CD4-positive, CD25-positive, alpha-beta regulatory T cell (primary cell): ENCODE measurements at places on chromosomes 3 and 15. TPM values are rescaled to one million over a fixed set of nuclear protein-coding genes. Genes with fewer than 3 reads are reported as not detected.

The CP gene
- total RNA-seq: not detected

The CHDH gene
- total RNA-seq: 4.3 TPM

The APBA2 gene
- total RNA-seq: 13.9 TPM

The LRTM1 gene
- not detected for total RNA-seq

The CPNE9 gene
- total RNA-seq: not detected

The EFL1 gene
- total RNA-seq: 11.6 TPM

The MYLK gene
- 2.9 TPM for total RNA-seq

The LRRC34 gene
- not detected for total RNA-seq

The IGF2BP2 gene
- total RNA-seq: 3.6 TPM

The ETV5 gene
- not detected for total RNA-seq

The MEIS2 gene
- not detected for total RNA-seq

The PPARG gene
- 0.64 TPM for total RNA-seq

The CMTM8 gene
- 6.0 TPM for total RNA-seq

The SLC2A2 gene
- not detected for total RNA-seq

GRCh38 chr3:148882288-148882687 lies 17.2 kb downstream of the CPA3 start:
- no peak for DNase-seq

GRCh38 chr3:73114711-73115110 lies 53.3 kb downstream of the EBLN2 start:
- no peak for DNase-seq

GRCh38 chr15:65032801-65033537 lies 3.5 kb upstream of the MTFMT start:
- peak; percentile 34 for DNase-seq

DNA sequence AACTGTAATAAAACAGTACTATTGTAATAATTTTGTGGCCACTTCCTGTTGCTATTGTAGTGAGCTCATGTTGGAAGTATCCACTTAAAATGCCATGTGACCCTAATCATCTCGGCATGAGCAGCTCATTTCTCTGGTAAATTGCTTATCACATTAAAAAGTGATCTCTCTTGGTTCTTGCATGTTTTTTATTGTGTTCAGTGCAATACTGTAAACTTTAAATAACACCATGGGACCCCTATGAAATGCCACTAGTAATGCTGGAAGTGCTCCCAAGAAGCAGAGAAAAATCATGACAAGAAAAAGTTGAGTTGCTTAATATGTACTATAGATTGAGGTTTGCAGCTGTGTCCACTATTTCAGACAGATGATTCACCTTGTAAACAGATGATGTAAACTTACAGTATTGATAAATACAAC lies 45.6 kb downstream of the NMD3 start:
- no peak for DNase-seq

GRCh38 chr15:84035399-84035766 lies 200.2 kb upstream of the GOLGA6L4 start:
- DNase-seq: no peak

DNA sequence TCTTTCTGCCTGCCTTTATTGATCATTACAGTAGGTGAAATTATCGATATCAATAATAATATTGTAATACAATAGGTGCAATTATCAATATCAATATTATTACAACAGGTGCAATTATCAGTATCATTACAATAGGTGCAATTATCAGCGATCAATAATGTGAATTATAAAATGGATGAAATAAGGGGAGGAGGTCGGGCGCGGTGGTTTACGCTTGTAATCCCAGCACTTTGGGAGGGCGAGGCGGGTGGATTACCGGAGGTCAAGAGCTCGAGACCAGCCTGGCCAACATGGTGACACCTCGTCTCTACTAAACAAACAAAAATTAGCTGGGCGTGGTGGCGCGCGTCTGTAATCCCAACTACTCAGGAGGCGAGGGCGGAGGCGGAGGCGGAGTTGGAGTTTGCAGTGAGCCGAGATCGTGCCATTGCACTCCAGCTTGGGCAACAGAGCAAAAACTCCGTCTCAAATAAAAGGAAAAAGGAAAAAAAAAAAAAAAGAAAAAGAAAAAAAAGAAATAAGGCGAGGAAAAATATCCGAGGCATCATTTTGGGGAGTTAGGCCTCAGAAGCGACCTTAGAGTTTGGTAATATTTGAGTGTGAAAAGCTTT lies 611 bp upstream of the BNIP2 start:
- DNase-seq: peak; percentile 49

- DNase-seq: no peak
Observed at GRCh38 chr3:114022145-114022802, 34.1 kb downstream of the CCDC191 start.

GRCh38 chr3:169128579-169128978 lies 534.9 kb downstream of the MECOM start:
- no peak for DNase-seq

- no peak for DNase-seq
Observed at GRCh38 chr3:15496341-15496664, 25.2 kb downstream of the COLQ start.

- no peak for DNase-seq
Observed at GRCh38 chr15:82828075-82828474, 18.6 kb downstream of the WHAMM start.

DNA sequence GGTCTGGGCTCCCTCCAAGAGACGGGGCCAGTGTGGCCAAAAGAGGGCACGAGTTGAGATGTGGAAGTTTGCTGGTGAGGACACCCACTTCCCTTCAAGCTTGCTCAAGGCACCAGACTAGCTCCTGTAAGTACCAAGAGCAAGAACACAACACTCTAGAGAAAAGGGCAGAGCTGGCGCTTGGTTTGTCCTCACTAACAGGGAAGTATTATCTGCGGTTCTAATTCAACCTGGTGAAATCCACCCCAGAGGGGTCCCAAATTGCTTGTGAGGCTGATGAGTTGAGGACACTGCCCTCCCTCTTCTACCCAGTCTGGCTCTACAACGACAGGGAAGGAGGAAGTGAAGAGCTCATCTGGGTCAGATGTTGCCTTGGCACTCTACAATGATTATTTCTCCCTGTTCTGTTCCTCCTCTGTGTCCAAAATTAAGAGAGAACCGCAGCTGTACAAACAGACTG lies 16.9 kb upstream of the FSIP1 start:
- DNase-seq: no peak

DNA sequence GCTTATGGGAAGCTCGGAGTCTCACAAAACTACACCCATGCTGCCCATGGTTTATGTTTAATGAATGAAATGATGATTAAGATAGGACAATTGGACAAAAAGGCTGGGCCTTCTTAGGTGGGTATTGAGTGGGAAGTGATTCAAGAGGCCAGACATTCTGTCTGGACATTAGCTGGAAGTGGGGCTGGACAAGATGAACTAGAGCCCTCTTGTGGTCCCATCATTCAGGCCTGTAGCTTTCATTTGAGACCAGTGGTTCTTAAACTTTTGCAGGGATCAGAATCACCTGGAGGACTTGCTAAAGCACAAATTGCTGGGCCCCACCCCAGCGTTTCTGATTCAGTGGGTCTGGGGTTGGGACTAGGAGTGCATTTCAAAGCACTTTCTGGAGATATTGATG lies 290.4 kb upstream of the CTDSPL start:
- DNase-seq: no peak

GRCh38 chr15:92304223-92304975 lies 89.3 kb upstream of the ST8SIA2 start:
- no peak for DNase-seq

DNA sequence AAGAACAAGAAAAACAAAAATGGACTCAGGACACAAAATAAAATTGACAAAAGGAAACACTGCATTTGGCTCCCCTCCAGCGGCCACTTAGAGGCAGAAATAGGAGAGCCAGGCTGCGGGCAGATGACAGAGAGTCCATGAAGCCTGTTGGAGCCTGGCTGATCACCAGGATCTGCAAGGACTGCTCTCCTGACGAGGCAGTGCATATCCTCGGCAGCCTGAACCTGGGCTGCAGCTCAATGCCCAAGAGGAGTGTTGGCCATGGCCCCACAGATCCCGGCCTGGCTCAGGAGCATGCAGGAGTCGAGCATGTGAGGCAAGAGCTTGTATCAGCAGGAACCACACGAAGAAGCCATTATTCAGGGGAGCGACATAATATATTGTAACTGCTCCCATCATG lies 199.8 kb downstream of the STT3B start:
- DNase-seq: no peak

DNA sequence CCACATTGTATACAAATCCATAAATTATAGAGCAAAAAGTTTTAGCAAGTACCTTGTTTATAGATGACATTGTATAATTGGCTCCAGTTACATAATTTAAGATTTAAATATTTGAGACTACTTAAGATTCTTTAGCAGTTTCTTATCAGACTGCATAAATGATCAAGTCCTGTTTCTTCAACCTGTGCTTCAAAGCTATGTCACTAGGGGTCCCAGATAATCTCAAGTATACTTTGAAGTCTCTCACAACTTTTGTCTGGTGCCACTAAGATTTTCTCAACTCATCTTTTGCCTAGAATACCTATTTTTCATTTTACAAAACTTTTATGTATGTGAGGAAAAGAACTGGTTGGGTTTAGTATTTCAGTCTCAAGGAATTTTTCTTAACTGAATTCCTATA lies 205.5 kb downstream of the STAG1 start:
- DNase-seq: no peak

DNA sequence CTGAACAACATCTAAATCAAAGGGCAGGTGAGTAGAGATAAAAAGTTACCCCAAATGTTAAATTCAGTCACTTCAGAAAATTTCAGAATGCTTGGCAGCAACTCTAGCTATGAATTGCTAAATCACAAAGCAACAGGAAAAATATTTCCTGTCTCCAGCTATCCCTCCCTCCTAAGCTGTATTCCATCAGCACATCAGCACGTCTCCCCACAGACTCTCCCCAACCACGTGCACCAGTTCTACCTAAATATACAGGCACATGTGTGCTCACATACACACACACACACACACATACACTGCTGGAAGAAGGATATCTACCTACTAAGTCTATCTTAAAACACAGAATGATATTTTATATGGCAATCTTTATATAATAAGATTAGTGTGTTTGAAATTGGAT lies 177.1 kb upstream of the ARHGEF26 start:
- DNase-seq: no peak

DNA sequence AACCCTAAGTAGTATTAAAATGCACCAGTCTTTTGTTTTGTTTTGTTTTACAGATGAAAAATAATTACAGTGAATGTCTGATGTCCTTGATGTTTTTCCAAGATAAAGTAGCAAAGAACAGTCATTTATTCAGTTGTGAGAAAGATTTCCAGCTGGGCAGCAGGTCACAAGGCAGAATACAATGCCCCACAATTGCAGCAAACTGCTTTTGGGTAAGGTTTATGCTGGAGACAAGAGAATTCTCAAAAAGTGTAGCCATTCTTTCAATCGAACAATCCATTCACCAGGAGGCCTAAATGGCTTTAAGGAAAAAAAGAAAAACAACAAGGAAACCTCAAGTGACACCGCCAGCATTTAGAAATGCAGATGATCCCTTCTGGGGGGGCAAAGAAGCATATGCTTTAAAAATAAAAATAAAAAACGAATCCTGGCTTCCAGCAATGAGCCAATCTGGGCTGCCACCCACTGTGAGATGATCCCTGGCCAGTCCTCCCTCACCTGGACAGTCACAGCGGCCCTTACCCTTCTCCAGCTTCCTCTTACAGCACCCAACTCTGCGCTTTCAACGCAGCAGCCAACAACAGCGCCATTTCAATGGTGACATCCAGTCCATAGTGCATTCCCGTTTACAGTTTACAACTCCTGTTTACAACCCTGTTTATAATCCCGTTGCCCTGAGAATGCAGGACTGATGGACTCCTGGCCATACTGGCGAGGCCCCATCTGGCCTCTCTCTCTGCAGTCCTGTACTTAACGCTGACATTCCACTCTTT lies 25.7 kb upstream of the WNT5A start:
- DNase-seq: no peak

- DNase-seq: no peak
Observed at GRCh38 chr15:59304807-59305206, 67.9 kb downstream of the MYO1E start.

DNA sequence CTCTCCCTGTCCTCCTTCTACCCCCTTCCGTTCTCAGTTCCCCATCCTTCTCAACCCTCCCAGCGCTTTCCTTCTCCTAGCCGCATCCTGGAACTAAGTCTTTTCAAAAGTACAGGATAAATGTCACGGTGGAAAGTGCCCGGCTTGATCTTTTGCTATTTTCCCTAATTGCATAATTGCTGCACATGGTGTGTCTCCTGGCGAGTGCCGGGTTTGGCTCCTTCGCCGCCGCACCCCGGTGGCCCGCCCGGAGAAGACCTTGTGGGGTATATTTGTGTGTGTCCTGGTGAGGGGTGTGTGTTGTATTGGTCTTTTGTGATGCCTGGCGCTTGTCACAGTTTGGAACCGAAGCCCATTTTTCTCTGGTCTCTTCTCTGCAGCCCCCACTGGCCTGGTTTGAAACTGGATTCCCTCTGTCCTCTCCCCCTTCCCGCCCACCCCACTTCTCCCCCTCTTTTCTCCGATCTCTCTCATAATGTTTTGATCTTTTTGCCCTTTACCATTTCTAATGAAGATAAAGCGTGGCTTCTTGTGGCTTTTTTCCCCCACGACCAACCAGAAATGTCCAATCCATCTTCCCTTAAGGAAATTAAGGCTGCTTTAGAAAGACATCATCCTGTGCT lies 692 bp downstream of the UBE2E2 start:
- DNase-seq: peak; percentile 14

DNA sequence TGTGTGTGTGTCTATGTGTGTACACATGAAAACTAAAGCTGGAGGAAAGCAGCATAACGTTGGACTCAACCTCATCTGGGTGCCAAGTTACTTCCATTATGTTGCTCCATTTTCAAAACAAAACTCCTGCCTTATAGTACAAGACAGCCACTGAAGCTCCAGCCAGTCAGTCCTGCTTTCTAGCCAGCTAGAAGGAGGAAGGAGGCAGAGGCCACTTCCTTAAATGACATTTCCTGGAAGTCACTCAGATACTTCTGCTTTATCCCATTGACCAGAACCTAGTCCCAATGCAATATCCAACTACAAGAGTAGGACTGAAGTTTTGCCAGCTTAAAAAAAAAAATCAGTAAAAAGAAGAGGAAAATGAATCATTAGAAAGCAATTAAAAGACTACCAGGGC lies 31.7 kb downstream of the CADPS start:
- DNase-seq: no peak

DNA sequence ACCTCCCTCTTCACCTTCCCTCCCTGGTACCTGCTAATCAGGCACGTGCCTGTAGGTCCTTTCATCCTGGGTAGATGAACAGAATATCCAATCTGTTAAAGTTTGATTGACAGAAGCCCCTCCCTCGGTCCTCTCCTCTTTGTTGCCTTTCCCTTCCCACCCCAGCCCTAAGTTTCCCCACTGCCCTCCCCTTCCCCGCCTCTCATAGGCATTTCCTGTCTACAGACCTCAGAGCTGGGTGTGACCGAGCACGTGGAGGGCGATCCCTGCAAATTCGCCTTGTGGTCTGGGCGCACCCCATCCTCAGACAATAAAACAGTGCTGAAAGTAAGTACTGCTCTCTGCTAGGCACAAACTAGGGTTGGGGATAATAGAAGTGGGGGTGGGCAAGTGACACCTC lies 239.2 kb upstream of the UMPS start:
- DNase-seq: no peak

GRCh38 chr15:76386926-76387325 lies 50.4 kb downstream of the ISL2 start:
- no peak for DNase-seq
